ENCODE measurements at places on chromosomes 16 and 17. TPM values are rescaled to one million over a fixed set of nuclear protein-coding genes. Genes with fewer than 3 reads are reported as not detected.

ZNF469 gene
- polyA plus RNA-seq = 0.30 TPM

CACNG3 gene
- polyA plus RNA-seq = not detected

CACNG1 gene
- polyA plus RNA-seq = not detected

ABCC12 gene
- polyA plus RNA-seq = not detected

KRTAP4-3 gene
- polyA plus RNA-seq = not detected

GRAP gene
- 1.2 TPM for polyA plus RNA-seq

All from liver (tissue), 10 donors.